ENCODE measurements at places on chromosomes 12 and 14.

DNA sequence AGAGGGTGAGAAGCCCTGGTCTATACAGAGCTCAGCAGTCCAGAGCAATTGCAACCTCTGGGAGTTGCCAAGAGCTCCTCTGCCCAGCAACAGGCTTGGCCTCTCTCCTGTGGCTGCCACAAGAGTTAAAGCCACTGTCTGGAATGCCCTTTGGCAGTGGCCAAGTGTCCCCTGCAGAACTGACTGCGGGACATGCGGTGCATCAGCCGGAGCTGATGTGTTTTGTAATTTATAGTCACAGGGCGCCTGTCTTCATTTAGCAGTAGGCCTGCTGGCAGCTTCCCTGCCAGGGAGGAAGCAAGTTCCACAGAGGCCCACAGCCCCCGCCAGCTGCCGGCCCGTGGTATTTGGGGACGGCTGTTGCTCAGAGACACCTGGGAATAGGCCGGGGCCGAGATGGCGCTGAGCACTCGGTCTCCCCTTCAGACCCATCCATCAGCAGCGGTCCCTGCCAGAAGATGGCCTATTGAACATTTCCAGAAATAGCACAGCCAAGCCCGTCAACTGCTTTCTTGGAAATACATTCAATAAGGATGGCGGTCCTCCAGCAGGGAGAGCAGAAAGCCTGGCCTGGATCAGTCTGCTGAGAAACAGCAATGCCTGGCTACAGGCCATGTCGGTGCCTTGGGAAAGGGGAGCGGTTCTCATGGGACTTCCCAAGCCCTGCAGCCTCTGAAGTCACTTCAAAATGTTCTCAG is 217.4 kb downstream of the CRADD start:
- DNase-seq: no peak

DNA sequence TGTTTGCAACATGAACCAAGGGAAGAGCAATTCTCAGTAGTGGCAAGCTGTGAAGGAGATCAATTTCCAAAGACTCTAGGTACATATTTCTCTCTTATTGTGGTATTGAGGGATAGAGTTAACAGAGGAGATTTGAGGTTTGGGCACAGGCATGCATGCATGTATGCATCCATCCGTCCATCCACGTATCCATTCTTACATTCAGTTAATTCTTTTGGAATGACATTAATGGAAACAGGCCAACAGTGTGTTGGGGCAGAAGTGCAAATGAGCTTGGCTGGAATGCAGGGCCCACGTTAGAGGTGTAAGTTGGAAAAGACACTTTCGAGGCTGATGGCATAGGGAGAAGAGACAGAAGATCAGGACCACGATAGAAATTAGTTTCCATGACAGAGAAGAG is 216.9 kb upstream of the PELI2 start:
- no peak for DNase-seq

- DNase-seq: no peak
Measured at GRCh38 chr12:12449533-12450025, 92.7 kb downstream of the BORCS5 start.

DNA sequence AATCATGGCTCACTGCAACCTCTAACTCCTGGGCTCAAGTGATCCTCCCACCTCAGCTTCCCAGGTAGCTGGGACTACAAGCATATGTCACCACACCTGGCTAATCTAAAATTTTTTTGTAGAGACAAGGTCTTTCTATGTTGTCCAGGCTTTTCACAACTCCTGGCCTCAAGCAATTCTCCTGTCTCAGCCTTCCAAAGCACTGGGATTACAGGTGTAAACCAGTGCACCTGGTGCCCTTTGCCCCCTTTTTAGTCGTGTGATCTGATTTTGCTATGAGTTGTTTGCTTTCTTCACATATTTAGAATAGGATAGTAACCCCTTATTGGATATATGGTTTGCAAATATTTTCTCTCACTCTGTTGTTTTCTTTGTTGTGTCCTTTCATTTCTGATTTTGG is 1.7 kb upstream of the RAD52 start:
- no peak for DNase-seq

DNA sequence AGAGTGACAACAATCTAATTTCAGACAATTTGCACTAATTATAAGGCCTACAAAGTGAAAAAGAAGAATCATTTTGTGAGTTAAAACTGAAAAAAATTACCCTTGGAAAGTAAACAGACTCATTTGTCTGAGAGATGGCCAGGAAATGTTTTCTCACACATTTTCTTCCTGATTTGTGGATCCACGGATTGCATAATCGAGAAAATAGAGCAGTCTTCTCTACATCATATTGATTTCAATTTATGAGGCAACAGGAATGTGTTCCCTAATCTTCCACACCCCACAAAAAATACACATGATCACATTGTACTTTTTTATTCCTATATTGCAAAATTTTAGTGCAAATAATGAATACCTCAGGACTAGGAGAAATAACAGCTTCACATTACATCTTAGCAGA is 160.8 kb downstream of the CCER1 start:
- DNase-seq: no peak
